ENCODE measurements at places on chromosomes 5 and 9.

- DNase-seq = no peak
Measured at GRCh38 chr5:169656125-169656901, 19.2 kb downstream of the DOCK2 start.

DNA sequence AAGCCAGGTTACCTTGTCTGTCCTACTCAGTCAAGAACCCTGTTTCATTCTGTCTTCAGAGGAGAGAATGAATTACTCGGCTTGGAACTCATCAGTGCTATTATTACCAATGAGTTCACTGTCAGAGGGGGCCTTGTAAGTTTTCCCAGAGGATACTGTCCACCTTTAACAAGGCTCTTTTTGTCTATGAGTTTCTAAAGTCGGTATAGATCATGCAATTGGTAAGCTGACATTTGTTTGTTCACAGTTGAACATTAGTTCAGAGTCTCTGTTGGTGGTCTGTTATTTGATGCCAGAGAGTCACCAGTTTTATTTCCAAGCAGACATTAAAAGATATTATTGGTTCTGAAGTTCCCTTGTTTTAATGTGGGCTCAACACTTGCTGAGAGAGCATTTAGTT, 58.1 kb upstream of the DHFR start:
- no peak for DNase-seq

GRCh38 chr9:121222524-121223171, 21.0 kb upstream of the RAB14 start:
- no peak for DNase-seq

GRCh38 chr5:55914971-55915370, 63.8 kb downstream of the IL31RA start:
- no peak for DNase-seq

DNA sequence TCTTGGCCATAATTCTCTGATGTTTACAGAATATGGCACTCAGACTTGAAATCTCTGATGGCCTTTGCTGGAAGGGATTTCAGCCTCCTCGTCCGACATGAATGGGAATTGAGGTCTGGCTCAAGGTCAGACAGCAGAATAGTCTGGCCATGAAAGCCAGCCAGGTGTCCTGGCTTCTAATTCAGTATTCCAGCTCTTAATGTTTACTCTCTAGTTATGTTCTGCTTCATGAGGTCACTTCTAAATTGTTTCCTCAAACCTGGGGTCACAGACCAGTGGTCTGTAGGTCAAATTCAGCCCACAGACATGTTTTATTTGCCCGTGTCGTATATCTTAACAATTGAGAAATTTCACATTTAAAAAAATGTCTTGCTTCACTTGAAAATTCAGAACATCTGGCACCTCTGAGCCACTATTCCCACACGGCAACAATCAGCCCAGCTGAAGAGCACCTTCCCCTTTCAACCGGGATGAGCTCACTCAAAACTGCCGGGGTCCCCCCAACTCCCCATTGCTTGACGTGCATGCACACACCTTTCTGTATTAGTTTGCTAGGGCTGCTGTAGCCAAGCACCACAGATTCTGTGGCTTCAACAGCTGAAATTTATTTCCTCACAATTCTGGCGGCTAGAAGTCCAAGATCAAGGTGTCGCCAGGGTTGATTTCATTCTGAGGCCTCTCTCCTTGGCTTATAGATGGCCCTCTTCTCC, 243.5 kb downstream of the ENC1 start:
- peak; percentile 70 for DNase-seq

DNA sequence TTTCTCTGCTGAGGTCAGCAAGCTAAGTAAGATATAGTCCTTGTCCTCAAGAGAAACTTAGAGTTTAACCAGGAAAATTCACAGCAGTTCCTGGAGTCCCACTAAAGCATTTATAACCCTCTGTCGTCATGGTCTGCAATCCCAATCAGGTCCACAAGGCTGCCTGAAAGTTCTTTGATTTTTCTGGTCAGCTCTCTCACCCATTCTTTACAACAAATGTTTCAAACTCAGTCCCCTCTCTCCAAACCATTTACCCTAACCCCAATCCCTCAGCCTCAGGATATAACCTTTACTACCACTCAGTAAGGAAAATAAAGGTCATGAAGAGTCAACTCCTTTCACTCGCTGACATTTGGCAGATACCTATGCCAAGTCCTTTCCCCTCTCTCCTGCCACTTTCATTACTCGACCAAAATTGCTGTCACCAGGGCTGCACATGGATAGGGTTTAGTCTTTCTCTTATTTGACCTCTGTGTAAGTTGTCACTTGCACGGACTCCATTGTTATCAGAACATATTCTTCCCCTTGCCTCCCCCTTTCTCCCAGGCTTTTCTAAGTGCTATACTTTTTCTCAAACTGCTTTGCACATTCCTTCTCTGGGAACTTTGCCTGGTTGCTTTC, 936.6 kb downstream of the NR2F1-AS1 start:
- no peak for DNase-seq

- no peak for DNase-seq
Measured at GRCh38 chr5:139745132-139745799, 50.3 kb upstream of the PSD2 start.

- no peak for DNase-seq
Measured at GRCh38 chr5:154466147-154466546, 11.9 kb downstream of the HAND1 start.

GRCh38 chr9:121294866-121295661, 27.1 kb downstream of the GSN start:
- DNase-seq = peak; percentile 82

DNA sequence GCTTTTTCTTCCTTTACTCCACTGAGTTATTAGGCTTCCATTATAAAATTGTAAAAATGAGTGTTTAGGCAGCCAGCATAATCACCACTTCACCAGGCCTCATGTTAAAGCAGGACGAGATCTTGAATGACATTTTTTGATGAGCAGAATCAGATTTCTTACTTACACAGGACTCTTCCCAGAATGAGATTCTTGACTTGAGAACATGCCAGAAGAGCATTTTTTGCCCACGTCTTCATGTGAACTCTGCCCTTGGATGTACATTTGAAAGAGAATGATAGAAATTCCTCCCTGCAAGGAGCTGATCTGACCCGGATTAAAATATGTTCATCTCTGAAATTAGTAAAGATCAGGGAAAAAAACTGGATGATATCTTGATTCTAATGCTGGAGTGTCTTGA, 212.1 kb upstream of the ADRA1B start:
- DNase-seq = no peak

- DNase-seq = no peak
Measured at GRCh38 chr9:32584784-32585183, 11.8 kb upstream of the NDUFB6 start.

Measured in femur (tissue), 1 donor.